Stimulated activated naive CD8-positive, alpha-beta T cell treated with anti-CD3 and anti-CD28 coated beads, Interleukin-15, amount 100 ng/mL, for 72 hours (primary cell): ENCODE measurements at places on chromosomes 11 and 22.

GRCh38 chr11:44753961-44754645 lies 27.3 kb downstream of the TSPAN18 start:
- no peak for DNase-seq

DNA sequence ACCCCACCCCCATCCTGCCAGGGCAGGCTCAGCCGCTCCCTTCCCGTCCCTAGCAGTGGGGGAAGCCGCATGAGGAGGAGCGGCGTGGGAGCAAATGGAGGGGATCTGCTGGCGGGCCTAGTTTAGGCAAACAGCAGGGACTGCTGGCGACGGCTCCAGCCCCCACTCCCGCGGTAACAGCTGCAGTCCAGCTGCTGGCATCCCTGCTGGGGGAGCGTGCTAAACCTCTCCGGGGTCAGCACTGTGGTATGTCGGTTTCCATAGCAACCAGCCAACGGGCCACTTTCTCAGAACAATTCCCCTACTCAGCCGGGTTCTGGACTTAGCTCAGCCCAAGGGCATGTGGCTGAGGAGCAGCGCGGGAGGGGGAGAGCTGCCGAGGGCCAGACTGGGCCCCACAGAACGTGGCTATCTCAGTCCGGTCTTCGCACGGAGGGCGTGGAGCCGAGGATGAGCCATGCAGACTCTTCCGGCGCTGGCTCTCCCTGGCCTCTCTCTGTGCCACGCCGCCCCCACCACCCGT lies 98.8 kb downstream of the PKNOX2 start:
- DNase-seq, result no peak

DNA sequence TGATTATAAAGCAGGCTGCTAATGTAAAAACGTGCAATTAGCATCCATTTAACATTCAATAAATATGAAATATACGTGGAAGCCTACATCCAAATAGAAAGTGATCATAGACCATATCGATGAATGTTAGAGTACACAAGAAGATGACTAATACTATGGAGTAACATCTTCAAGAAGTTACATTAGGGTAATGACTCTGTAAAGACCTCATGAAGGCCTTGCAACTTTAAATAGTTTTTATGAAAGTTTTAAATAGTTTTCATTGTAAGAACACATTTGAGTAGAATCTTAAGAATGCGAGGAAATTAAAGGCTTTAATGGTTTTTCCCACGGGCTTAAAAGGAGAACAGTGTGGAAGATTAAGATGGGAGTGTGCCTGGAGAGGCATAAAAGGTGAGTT lies 1.4 kb downstream of the TRIM34 start:
- DNase-seq, result no peak

GRCh38 chr11:22216940-22217339 lies 24.1 kb downstream of the ANO5 start:
- DNase-seq, result no peak

- DNase-seq, result no peak
Observed at GRCh38 chr22:33894515-33894914, 25.8 kb downstream of the LARGE1 start.

DNA sequence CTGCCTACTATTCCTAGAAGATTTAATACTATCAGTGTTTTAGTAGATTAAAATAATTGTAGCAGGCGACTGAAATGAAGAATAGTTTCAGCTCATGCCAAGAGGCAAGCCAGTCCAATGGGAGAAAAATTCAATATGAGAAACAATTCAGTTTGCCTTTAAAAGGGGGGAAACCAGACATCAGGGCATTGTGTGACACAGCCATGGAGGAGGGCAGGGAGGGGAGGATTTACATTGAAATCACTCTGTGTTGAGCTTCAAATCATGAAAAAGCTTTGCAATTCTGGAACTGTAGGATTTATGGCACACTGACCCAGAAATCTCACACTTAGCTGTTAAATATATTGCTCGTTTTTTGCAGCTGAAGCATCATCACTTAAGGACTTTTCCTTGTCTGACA lies 4.6 kb downstream of the SLC1A2 start:
- no peak for DNase-seq

GRCh38 chr22:39214383-39215069 lies 30.3 kb downstream of the PDGFB start:
- DNase-seq, result no peak

GRCh38 chr11:12158909-12159308 lies 48.5 kb downstream of the MICAL2 start:
- no peak for DNase-seq

DNA sequence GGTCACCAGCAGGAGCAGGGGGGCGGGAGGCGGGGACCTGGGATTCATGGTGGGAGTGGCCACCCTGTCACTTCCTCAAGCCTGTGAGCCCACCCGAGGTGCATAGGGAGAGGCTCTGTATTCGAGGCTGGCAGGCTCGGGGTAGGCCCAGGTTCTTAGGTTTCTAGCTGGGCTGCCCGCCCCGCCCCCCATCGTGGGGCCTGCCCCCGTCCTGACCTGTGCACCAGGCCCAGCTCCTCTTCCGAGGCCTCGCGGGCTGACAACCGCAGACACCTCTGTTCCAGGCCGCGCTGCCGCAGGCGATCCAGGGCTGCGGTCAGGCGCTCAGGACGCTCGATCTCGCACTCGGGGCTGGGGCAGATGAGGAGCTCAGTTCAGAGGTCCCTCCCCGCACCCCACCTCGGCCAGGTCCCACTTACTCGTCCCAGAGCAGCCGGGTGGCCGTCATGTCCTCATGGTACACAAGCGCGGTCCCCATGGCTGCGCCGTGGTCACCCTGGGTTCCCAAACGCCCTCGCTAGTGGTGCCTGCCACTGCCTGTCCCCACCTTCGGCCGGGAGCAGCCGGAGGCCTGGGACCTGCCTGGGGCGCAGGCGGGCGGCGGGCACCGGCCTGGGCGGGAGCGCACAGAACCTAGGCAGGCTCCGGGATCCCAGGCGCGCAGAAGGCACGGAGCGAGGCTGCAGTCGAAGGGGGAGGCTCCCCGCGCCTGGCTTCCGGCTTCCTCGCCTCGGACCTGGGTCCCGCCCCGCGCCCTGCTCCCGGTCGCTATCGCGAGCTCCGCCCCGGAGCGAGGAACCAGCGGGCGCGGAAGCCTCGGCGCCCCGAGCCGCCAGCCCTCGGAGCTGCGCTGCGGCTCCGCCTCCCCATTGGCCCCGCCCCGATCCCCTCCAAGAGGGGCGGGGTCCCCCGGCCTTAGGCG lies at the start of gene HDAC10:
Gene HDAC10 (minus strand): TSS at position 711 of the 922 bp plus-strand sequence. CDS start 233 bp downstream, at position 478.
- peak; percentile 81 for DNase-seq

- no peak for DNase-seq
Observed at GRCh38 chr11:9714272-9714940, 50.5 kb downstream of the SWAP70 start.

DNA sequence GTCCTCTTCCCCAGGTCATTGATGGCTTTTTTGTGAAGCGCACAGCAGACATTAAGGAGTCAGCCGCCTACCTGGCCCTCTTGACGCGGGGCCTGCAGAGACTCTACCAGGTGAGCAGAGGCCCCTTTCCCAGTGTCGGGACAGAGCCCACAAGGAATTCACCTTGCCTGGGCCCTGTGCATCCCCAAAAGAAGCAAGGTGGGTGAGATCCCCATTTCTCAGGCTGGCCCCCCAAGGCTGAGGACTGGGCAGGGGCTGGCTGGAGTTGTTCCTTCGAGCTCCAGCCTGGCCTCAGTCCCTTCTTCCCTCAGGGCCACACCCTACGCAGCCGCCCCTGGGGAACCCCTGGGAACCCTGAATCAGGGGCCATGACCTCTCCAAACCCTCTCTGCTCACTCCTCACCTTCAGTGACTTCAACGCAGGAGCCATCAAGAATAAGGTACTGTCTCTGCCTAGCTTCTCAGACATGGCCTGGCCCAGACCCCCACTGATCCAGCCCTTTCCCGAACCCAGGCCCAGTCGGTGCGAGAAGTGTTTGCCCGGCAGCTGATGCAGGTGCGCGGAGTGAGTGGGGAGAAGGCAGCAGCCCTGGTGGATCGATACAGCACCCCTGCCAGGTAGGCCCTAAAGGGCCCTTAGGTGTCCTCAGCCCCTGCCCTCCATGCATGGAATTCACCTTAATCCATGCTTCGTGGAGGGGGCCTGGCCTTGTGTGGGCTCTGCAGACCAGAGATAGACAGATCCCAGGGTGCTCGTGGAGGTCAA lies 4.7 kb downstream of the MUS81 start:
- no peak for DNase-seq

GRCh38 chr22:19149047-19149883 lies 827 bp downstream of the GSC2 start:
- peak; percentile 50 for DNase-seq

DNA sequence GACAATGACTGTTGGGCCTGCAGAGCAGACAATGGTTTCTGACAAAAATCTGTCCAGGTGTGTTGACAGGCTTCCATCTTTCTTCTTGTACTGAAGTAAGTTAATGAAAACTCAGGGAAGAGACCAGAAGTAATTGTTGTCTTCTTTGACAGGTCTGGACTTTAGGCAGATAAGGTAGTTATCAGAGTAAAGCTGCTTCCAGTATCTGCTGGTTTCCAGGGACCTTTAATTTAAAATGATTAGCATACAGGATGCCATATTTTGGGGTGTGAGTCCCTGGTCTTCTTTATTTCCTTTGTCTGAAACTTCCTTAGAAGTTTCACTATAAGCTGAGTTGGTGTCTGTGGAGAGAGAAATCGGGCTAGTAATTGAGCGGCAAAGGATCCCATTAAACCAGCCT lies 1.4 kb downstream of the TMX2 start:
- no peak for DNase-seq

- peak; percentile 80 for DNase-seq
Observed at GRCh38 chr11:62337303-62338181, at the start of gene ASRGL1. Gene ASRGL1, plus strand, starts transcription at chr11:62337448. Its CDS starts 530 bp downstream, at chr11:62337978.

DNA sequence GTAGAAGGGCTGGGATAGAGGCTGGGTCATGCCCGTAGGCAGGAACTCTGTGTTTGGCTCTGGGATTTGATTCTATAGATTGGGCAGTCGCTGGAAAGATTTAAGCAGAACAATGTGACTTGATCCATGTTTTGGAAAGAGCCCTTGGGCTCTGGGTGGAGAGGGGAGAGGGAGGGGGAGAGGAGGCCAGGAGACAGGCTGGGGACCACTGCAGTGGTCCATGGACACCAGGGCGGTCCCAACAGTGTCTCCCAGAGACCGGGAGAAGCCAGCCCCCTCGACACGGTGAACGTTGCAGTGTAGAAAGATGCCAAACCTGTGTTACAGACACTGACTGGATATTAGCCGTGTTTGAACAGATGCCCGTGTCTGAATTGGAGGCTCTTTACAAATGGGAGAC lies 19.5 kb downstream of the PVALB start:
- no peak for DNase-seq

- no peak for DNase-seq
Observed at GRCh38 chr22:21760640-21761039, 25.0 kb upstream of the YPEL1 start.

- DNase-seq, result no peak
Observed at GRCh38 chr11:123475469-123475868, 45.4 kb downstream of the GRAMD1B start.

DNA sequence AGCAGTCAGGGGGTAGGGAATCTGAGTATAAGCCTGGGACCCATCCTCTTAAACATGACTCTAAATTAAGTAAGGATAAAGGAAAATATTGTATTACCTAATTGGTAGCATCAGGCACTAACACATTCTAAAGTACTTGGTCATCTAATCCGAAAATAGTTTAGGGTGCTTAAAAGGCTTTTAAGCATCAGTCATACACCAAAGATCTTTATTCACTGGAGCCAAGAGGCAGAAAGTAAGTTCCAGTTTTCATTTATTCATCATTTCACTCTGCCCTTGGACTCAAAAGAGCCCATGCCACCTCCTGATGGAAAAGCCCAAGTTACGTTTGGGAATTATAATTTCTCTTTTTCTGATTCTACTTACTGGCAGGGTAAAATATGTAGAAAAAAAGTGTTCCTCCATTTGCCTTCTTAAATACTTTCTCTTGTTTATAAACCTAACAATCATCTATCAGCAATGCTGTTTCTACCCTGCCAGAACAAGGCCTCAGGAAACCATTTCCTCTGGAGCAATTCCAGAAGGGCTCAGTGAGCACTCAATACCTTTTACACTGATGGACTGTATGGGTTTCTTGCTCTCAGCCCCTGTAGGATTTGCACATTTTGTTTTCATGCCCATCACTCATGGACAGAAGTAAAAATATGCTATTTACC lies 120.1 kb upstream of the SLC5A12 start:
- no peak for DNase-seq

- no peak for DNase-seq
Observed at GRCh38 chr11:63909591-63910506, 7.1 kb downstream of the RCOR2 start.

DNA sequence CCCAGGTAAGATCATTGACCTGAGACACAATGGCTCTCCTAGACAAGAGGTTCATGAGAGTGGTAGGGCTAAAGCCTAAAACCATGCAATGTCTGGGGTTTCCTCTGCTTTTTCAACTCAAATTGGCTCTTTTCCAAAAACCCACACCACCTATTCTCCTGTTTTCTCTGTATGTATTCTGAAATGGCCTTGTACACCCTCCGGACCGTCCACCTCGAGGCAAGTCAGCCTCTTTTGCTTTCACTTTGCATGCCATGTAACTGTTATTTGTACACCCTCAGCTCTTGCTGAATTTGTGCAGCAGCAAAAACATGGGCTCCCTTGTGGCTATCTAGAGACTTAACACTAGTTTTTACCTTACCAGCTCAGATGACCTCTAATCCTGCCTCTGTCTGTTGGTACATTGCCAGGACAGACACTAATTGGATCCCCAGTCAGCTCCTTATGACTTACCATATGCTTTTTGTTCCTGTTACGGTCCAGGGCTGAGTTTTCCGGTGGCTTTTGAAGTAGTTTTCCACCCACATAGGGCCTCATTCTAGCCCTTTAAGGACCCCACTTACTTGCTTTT lies 288.0 kb downstream of the SBF2 start:
- no peak for DNase-seq

GRCh38 chr11:107827041-107827440 lies 31.5 kb downstream of the SLC35F2 start:
- no peak for DNase-seq

- DNase-seq, result peak; percentile 77
Observed at GRCh38 chr22:30426388-30427353, 1.1 kb downstream of the MTFP1 start.

DNA sequence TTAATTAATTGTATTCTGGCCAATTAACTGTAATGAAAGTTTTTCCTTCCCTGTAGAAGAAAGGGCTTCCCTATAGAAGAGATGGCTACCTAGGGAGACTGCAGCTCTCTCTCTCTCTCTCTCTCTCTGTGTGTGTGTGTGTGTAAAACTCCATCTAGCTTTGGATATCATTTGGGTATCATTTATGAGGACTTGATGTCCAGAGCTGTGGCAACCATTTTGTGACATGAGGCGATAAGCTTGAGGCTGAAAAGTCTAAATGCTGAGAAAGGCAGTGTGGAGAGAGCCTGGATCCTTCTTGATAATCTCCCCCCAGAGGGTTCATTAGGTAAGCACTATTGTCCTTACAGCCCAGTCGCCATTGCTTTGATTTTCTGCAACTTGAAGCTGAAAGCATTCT lies 30.7 kb upstream of the RASD2 start:
- no peak for DNase-seq

- no peak for DNase-seq
Observed at GRCh38 chr11:95499516-95500135, 268.6 kb upstream of the SESN3 start.

- no peak for DNase-seq
Observed at GRCh38 chr11:6216501-6216900, 11.1 kb downstream of the C11orf42 start.

GRCh38 chr11:33930317-33931021 lies 38.6 kb upstream of the LMO2 start:
- no peak for DNase-seq
